ENCODE measurements at places on chromosomes 2 and 18.

GRCh38 chr2:7169593-7169992 lies 252.4 kb downstream of the RNF144A start:
- no peak for DNase-seq
- H3K27ac ChIP-seq: no peak overlapping the region
- H3K4me3 ChIP-seq: no peak overlapping the region
- H3K36me3 ChIP-seq: no peaks in the 10 kb centered on the region
- H3K4me1 ChIP-seq: no peaks in the 10 kb centered on the region
- H3K27me3 ChIP-seq: no peaks in the 10 kb centered on the region

- H3K27ac ChIP-seq: no peak overlapping the region
- no peak overlapping the region for H3K4me3 ChIP-seq
- H3K4me1 ChIP-seq: peaks cover 8% of the 10 kb centered on the region
- no peaks in the 10 kb centered on the region for H3K36me3 ChIP-seq
- no peak for DNase-seq
- no peaks in the 10 kb centered on the region for H3K27me3 ChIP-seq
Observed at GRCh38 chr2:217691920-217692666, 310.7 kb downstream of the TNS1 start.

GRCh38 chr2:138306626-138307025 lies 194.9 kb upstream of the SPOPL start:
- no peaks in the 10 kb centered on the region for H3K4me1 ChIP-seq
- H3K27ac ChIP-seq: no peak overlapping the region
- no peak overlapping the region for H3K4me3 ChIP-seq
- no peak for DNase-seq

- no peak overlapping the region for H3K4me3 ChIP-seq
- peaks cover 10% of the 10 kb centered on the region for H3K27me3 ChIP-seq
- no peaks in the 10 kb centered on the region for H3K36me3 ChIP-seq
- no peak overlapping the region for H3K27ac ChIP-seq
- no peak for DNase-seq
Observed at GRCh38 chr2:46656640-46657039, 177.3 kb downstream of the TMEM247 start.

- no peak overlapping the region for H3K4me3 ChIP-seq
- H3K27ac ChIP-seq: no peak overlapping the region
- DNase-seq: no peak
Observed at GRCh38 chr2:229044581-229044980, 226.5 kb downstream of the PID1 start.

DNA sequence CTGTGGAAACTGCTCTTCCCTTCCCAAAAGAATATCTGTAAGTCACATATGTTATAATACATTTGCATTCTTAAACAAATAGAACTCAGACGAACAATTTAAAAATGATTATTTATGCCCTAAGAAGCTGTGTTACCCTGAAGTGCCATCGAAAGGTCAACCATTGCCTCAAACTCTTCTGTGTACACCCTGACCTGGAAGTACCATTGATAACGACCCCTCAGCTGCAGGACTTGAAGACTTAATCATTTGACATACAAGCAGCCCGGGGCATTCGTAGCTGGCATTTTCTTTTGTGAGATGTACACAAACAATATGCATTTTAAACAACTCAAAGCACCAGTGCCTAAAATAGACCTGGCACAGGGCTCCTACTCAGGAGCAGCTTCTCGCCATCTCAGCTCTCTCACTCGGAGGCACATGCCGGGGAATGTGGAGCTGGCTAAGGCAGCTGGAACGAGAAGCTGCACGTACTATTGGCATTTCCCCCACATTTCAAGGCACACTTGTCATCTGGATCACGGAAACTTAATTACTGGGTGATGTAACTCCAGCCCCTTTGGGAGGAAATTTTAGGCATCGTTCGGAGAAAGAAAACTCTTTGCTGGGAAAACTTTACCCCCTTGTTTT lies 170.0 kb upstream of the GALNT5 start:
- H3K36me3 ChIP-seq: no peaks in the 10 kb centered on the region
- no peaks in the 10 kb centered on the region for H3K4me1 ChIP-seq
- no peak for DNase-seq
- H3K4me3 ChIP-seq: no peak overlapping the region
- H3K27ac ChIP-seq: no peak overlapping the region

DNA sequence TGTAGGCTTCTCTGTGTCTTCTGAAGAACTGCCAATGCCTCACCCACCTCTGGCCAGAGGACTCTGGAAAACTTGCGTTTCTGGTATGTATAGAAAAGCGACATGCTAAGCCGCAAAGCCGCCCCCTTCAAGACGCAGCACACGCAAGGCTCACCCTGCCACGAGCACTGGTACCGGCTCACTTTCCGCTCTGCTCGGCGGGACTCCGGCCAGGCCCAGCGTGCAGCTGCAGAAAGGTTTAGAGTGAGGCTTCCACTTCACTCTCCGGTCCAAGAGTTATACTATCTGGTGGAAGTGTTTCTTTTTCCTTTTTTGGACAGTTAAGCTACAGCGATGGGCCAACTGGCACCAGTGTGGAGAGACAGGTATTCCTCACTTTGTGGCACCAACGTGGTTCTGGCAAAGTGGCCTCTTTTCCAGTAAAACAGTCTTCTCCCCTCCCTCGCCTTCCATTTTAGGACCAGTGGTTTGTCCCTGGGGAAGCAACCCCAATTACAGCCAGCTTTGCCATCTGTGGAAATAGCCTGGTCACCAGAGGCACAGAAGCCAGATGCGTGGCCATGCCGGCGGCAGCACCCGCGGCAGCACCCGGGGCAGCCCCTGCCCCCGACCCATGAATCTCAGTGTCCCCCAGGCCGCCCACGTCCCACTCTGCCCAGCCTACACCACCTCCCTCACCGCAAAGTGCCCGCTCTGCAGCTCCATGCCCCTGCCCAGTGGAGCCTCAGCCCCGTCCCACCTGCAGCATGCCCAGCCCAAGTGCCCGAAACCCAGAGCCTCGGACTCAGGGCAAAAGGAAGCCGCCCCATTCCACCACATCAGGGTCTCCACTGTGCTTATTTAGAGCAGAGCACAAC lies 91.6 kb upstream of the CTDP1 start:
- H3K36me3 ChIP-seq: no peaks in the 10 kb centered on the region
- H3K27me3 ChIP-seq: no peaks in the 10 kb centered on the region
- no peak overlapping the region for H3K27ac ChIP-seq
- no peak overlapping the region for H3K4me3 ChIP-seq
- no peaks in the 10 kb centered on the region for H3K4me1 ChIP-seq
- DNase-seq: no peak

GRCh38 chr2:123953846-123954245 lies 71.2 kb upstream of the CNTNAP5 start:
- no peaks in the 10 kb centered on the region for H3K36me3 ChIP-seq
- no peak for DNase-seq
- H3K4me1 ChIP-seq: no peaks in the 10 kb centered on the region
- H3K27me3 ChIP-seq: no peaks in the 10 kb centered on the region
